Endothelial cell (in vitro differentiated cells): ENCODE measurements at places on chromosomes 6 and 20. TPM values are rescaled to one million over a fixed set of nuclear protein-coding genes. Genes with fewer than 3 reads are reported as not detected.

PAX1 gene
- not detected for total RNA-seq

RIMS1 gene
- 1.8 TPM for total RNA-seq

RAB44 gene
- not detected for total RNA-seq

TLDC2 gene
- not detected for total RNA-seq

ARHGAP18 gene
- total RNA-seq, result 102 TPM

SLC26A8 gene
- 0.97 TPM for total RNA-seq

TBPL1 gene
- total RNA-seq, result 40.0 TPM

LPA gene
- not detected for total RNA-seq

CNR1 gene
- 2.0 TPM for total RNA-seq

GRCh38 chr20:32718749-32719348 is 24.4 kb downstream of the COMMD7 start:
- peaks cover 15% of the 10 kb centered on the region for H3K36me3 ChIP-seq
- DNase-seq, result no peak
- peak overlapping the region; percentile 15 for H3K4me3 ChIP-seq
- no peak overlapping the region for H3K27ac ChIP-seq
- H3K4me1 ChIP-seq, result no peaks in the 10 kb centered on the region

- DNase-seq, result no peak
- no peak overlapping the region for H3K4me3 ChIP-seq
- H3K27ac ChIP-seq, result no peak overlapping the region
- peaks cover 2% of the 10 kb centered on the region for H3K4me1 ChIP-seq
- no peaks in the 10 kb centered on the region for H3K36me3 ChIP-seq
These were observed 290.9 kb upstream of the TSHZ2 start for GRCh38 chr20:52681288-52681687.

DNA sequence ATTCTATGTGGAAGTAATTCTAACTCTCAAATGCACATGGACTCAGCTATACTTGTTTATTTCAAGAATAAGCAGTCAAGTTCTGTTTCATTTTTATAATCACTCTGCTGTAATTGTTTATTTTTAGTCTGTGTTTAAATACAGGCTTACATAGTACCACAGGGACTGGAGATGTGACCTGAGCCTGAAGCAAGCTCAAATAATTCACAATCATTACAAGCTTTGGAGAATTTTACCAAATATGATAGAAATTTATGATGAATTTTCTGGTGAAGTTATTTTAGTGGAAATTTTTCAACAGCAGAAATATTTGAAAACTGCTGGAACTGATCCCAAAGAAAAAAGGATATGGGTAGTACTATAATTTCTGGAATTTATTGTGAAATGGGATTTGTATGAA is 41.6 kb upstream of the DSE start:
- no peaks in the 10 kb centered on the region for H3K27me3 ChIP-seq
- H3K36me3 ChIP-seq, result no peaks in the 10 kb centered on the region
- H3K4me3 ChIP-seq, result no peak overlapping the region
- DNase-seq, result no peak
- peaks cover 10% of the 10 kb centered on the region for H3K4me1 ChIP-seq
- no peak overlapping the region for H3K27ac ChIP-seq

- H3K36me3 ChIP-seq, result no peaks in the 10 kb centered on the region
- DNase-seq, result no peak
- peaks cover 4% of the 10 kb centered on the region for H3K4me1 ChIP-seq
- H3K4me3 ChIP-seq, result no peak overlapping the region
These were observed 235.9 kb upstream of the SUPT3H start for GRCh38 chr6:45613656-45614055.

DNA sequence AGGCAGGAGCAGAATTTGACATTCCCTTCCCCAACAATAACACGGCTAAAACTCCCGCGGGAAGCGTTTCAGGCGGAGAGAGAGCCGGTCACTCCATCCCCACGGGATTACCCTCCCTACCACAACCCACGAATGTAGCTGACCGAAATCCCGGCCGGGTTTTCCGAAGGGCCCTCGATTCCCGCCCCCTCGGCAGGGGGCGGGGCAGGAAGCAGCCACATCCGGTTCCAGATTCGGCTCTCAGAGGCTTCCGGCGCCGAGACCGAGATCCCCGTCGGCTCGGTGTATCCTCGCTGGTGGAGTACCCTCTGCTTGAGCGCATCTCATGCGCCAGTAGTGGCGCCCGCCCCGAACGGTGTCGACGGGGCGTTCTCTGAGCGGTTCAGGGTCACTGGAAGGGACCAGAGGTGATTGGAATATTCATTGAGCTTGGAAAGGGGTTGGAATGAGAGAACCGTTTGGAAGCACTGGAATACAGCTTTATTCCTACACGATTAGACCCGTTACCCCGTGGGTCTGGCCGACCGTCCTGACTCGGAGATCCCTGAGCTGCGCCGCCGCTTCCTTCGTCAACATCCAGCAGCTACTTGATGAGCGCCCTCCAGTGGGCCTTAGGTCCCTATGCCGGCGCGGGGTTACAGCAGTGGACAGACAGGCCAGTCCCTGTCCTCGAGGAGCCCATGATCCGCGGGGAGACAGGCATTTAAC is 649 bp upstream of the RGL2 start:
- peak; percentile 91 for DNase-seq
- H3K27ac ChIP-seq, result peak overlapping the region; percentile 99
- peaks cover 24% of the 10 kb centered on the region for H3K4me1 ChIP-seq
- H3K4me3 ChIP-seq, result peak overlapping the region; percentile 100
- peaks cover 15% of the 10 kb centered on the region for H3K36me3 ChIP-seq

DNA sequence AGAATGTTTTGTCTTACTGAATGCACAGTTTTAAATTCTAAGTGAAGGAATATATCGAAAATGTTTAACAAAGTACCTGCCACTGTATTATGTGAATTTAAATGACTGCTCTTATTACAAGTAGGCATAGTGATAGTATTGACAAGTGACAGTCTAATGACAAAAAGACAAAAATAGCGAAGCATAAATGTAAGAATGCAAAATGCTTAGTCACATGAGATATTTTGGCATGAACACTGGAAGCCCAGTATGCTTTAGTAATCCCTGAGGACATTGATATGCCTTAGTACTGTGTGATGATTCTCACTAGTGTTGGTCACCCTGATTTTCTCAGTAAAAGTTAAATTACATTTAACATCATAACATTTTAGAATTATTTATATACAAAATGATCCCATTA is 153.5 kb downstream of the EYA4 start:
- no peaks in the 10 kb centered on the region for H3K36me3 ChIP-seq
- H3K27ac ChIP-seq, result no peak overlapping the region
- no peak overlapping the region for H3K4me3 ChIP-seq
- DNase-seq, result no peak
- H3K4me1 ChIP-seq, result peaks cover 10% of the 10 kb centered on the region

DNA sequence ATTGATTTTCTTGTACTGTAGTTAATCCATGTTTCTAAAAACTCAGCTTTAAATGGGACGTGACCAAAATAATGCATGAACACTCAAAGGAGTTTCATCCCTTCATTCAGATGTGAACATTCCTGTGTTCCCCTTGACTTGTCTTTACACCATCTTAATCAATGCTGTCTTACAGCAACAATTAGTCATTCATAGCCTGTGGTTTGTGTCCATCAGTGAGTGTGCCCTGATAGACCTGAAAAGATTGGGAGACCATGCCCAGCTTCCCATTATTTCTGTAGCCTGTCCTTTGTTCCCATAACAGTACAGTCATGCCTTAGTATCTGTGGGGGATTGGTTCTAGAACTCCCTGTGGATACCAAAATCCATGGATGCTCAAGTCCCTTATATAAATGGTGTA is 23.9 kb downstream of the NT5E start:
- peaks cover 3% of the 10 kb centered on the region for H3K4me1 ChIP-seq
- no peak for DNase-seq
- no peak overlapping the region for H3K27ac ChIP-seq
- no peaks in the 10 kb centered on the region for H3K27me3 ChIP-seq

DNA sequence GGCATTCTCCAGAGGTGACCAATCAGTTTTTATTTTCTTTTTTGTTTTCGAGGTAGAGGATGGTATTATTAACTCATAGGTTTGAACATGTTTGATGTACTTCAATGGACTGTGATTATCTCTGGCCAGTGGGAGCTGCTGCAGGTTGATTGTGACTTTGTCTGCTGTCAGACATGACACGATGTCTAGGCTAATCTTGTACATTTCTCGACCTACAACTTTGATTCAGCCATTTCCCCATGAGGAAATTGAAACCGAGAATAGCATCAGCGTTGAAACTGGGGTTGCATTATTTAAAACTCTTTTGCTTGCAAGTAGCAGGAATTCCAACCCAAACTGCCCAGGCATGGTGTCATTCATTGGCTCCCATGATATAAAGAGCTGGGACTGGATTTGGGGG is 218.9 kb downstream of the CDH26 start:
- H3K36me3 ChIP-seq, result no peaks in the 10 kb centered on the region
- no peaks in the 10 kb centered on the region for H3K4me1 ChIP-seq
- no peaks in the 10 kb centered on the region for H3K27me3 ChIP-seq
- no peak overlapping the region for H3K27ac ChIP-seq
- no peak overlapping the region for H3K4me3 ChIP-seq
- DNase-seq, result no peak

- no peak for DNase-seq
- H3K4me1 ChIP-seq, result peaks cover 19% of the 10 kb centered on the region
- H3K4me3 ChIP-seq, result no peak overlapping the region
- peaks cover 15% of the 10 kb centered on the region for H3K36me3 ChIP-seq
- no peak overlapping the region for H3K27ac ChIP-seq
These were observed 14.9 kb downstream of the MICA start for GRCh38 chr6:31418251-31418650.

GRCh38 chr6:104531646-104532045 is 328.1 kb downstream of the HACE1 start:
- no peaks in the 10 kb centered on the region for H3K36me3 ChIP-seq
- no peak for DNase-seq
- no peak overlapping the region for H3K4me3 ChIP-seq
- peaks cover 15% of the 10 kb centered on the region for H3K4me1 ChIP-seq
- H3K27ac ChIP-seq, result no peak overlapping the region
- H3K27me3 ChIP-seq, result peaks cover 4% of the 10 kb centered on the region

GRCh38 chr6:19100752-19101151 is 713.6 kb downstream of the RNF144B start:
- H3K4me1 ChIP-seq, result no peaks in the 10 kb centered on the region
- H3K4me3 ChIP-seq, result no peak overlapping the region
- no peak for DNase-seq
- no peaks in the 10 kb centered on the region for H3K27me3 ChIP-seq
- no peak overlapping the region for H3K27ac ChIP-seq

GRCh38 chr20:25230166-25230831 is 17.6 kb upstream of the PYGB start:
- no peak for DNase-seq
- H3K36me3 ChIP-seq, result no peaks in the 10 kb centered on the region
- H3K27ac ChIP-seq, result no peak overlapping the region
- peaks cover 15% of the 10 kb centered on the region for H3K4me1 ChIP-seq
- H3K4me3 ChIP-seq, result no peak overlapping the region
- peaks cover 5% of the 10 kb centered on the region for H3K27me3 ChIP-seq

GRCh38 chr6:43009124-43009523 is 4.6 kb downstream of the MEA1 start:
- H3K27ac ChIP-seq, result no peak overlapping the region
- peaks cover 7% of the 10 kb centered on the region for H3K27me3 ChIP-seq
- H3K4me1 ChIP-seq, result peaks cover 26% of the 10 kb centered on the region
- H3K4me3 ChIP-seq, result peak overlapping the region; percentile 42

GRCh38 chr6:121917834-121918559 is 481.5 kb upstream of the HSF2 start:
- no peak overlapping the region for H3K27ac ChIP-seq
- peaks cover 1% of the 10 kb centered on the region for H3K27me3 ChIP-seq
- no peak for DNase-seq
- no peaks in the 10 kb centered on the region for H3K36me3 ChIP-seq

DNA sequence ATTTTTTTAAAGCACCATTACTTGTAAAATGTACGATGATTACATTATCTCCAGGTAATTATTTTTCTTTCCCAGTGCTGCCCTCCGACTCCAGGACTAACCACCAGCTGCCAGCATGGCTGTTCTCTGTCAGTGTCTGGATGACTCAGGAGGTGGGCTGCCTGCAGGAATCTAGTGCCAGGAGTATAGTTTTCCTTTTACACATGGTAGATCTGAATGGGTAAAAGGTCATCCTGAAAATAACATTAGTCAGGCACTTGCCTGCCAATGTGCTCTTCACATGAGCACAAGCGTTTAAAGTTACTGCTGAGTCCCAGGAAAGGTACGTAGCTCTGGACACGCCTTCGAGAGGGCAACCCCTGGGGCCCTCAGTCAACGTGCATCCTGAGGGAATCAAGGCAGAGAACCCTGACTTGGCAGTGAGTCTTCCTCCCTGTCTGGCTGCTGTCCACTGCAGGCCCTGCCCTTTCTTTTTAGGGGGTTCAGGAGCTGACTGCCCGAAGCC is 2.4 kb downstream of the DYNLT1 start:
- peaks cover 7% of the 10 kb centered on the region for H3K4me1 ChIP-seq
- peaks cover 15% of the 10 kb centered on the region for H3K36me3 ChIP-seq

GRCh38 chr20:53463101-53463972 is 130.3 kb downstream of the ZNF217 start:
- no peak overlapping the region for H3K27ac ChIP-seq
- H3K4me1 ChIP-seq, result no peaks in the 10 kb centered on the region
- H3K27me3 ChIP-seq, result no peaks in the 10 kb centered on the region
- no peak overlapping the region for H3K4me3 ChIP-seq

DNA sequence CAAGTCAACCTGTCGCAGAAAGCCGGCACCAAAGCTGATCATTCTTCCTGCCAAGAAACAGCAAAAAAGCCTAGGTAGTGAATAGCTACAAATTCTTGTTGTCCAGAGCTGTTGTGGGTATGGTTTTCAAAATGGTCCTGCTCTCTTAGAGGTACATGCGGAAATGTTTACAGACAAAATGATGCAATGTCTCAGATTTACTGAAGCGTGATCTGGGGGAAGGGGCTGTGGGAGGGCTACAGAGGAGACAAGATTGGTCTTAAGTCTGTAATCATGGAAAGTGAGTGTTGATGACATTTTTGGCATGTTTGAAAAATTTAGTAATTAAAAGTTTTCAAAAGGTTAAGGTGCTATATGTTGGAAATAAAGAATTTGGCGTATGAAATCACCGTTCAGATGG is 6.2 kb downstream of the NTSR1 start:
- H3K4me3 ChIP-seq, result no peak overlapping the region
- no peak overlapping the region for H3K27ac ChIP-seq
- peaks cover 15% of the 10 kb centered on the region for H3K27me3 ChIP-seq
- DNase-seq, result no peak
- H3K4me1 ChIP-seq, result no peaks in the 10 kb centered on the region

DNA sequence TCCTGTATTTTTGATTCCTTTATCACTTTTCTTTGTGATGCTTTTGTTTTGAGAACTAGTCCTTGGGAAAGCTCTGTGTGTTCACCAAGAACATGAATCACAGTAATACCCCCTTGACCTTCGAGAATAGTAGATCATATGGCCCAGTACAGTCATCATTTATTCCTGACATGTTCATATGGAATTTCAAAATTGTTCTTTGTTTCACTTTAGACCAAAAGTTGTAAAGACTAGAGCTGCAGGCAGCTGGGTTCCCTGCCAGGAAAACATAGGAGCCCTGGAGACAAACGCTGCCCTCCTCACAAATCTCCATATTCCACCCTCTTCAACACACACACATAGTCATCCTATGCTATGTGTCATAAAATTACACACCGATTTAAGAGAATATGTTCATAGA is 621.2 kb upstream of the EYS start:
- no peak for DNase-seq
- H3K36me3 ChIP-seq, result no peaks in the 10 kb centered on the region
- H3K4me3 ChIP-seq, result no peak overlapping the region
- no peaks in the 10 kb centered on the region for H3K4me1 ChIP-seq
- H3K27me3 ChIP-seq, result no peaks in the 10 kb centered on the region
- no peak overlapping the region for H3K27ac ChIP-seq
